ENCODE measurements at places on chromosomes 4 and X.
A peak's percentile ranks its signal among the peaks of the same experiment; 100 is the strongest.

GRCh38 chrX:96449896-96450295, 234.7 kb upstream of the DIAPH2 start:
- no peak for DNase-seq

DNA sequence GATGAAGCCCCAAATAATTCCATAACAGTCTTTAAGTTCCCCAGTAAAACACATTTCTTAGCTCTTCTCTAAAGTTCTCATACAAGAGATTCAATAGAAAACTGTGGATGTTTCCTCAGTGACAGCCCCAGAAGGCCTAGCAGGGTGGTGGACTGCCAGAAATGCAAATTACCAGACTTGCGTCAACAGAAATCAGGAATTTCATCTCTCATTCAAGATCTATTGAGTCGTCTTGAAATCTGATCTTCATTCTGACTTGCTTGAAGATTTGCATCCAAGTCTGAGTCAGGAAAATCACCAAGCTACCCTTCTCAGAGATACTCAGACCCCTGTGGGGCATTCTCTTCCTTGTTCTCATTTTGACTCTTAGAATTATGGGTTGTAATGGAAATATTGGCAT, 68.9 kb upstream of the NDP start:
- DNase-seq, result no peak

DNA sequence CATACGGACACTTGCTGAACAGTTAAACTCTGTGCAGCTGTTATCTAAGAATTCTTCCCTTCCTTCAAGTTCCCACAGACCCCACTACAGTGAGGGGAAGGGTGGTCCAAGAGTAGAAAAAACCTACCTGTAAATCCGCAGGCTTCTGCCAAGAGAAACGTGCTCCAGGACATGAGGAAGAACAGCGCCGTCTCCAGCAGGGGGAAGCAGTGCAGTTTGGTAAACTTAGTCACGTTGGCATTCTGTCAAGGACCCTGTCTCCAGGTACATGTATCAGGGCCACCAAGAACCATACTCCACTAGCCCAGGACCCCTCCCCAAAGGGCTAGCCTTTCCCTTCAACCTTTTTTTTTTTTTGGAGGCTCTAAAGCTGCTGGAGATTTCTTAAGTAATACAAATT, 79.9 kb downstream of the CHST7 start:
- DNase-seq, result no peak

DNA sequence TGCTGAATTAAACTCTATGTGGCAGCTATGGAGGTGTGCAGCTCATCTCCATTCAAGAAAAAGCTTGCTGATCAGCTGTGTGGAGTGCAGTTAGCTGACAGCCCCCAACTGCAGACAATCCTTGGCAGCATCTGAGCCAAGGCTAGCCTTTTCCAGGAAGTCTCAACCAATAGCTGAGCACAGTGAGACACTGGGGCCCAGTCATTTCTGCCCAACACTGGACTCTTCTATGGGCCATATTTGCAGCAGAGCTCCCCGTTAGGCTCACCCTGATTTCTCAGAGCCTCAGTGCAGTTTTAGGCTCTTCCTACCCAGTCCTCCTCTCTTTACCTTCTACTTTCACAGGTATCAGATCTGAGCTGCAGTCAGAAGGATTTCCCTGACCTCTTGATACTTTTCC, 12.9 kb downstream of the DDX53 start:
- no peak for DNase-seq

DNA sequence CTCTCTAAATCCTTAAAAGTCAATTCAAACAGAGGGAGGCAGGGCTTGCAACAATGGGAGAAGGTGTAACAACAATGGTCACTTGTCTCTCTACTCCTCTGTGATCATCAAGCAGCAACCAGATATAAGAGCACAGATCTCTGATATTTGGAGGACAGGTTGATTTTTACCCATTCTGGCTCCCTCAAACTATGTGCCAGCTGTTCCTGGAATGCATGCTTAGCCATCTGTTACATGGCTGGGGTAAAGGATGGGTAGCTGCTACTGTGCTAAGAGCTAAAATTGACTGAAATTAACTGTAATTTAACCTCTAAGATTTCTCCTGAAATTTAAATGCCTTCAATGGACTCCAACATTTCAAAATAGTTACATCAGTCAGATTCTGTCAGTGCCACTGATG, 1459.9 kb downstream of the PCDH7 start:
- no peak for DNase-seq

- DNase-seq, result no peak
These were observed 189.1 kb upstream of the RBPJ start for GRCh38 chr4:26131711-26132110.

- no peak for DNase-seq
These were observed 132.5 kb downstream of the GPC3 start for GRCh38 chrX:133852837-133853356.

DNA sequence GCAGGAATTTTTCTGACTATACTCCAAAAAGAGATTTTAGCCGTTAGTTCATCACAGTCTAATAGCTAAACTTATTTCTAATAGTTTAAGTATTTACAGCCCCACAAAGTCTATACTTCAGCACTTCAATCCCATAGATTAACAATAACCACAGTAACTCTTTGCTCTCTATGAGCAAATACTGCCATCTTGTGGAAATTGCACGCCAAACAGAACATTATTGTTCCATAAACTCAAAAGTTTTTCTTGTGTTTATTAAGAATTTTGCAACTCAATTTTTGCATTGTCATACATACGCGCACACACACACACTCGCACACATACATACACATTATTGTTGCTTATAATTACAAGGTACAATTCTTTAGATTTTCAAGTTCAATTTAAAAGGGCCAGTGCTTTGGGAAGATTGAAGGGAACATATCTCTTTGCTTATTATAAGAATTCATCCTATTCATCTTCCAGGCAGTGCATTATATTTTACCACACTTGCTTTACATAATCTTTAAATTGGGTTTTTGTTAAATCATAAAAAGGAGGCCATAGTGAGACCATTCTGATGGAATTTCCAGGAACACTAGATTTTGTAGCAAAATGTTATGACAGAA, 63.8 kb upstream of the ATOH1 start:
- peak; percentile 30 for DNase-seq

DNA sequence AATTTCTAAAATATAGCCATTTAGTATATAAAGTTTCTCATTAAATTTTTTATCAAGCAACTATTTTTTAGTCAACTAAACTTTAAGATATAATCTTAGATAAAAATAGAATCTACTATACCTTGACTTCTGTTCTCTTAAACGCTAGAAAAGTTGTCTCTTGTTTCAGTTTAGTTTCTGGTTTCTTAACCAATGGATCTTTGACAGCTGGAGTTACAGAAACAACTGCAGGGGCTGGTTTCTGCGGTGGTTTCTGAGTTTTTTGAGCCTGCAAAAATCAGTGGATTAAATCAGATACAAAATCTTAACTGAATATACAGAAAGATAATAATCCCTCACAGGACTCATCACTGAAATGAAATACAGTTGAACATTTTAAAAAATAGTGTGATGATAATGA, 21.9 kb downstream of the INTS12 start:
- DNase-seq, result no peak

- DNase-seq, result peak; percentile 21
These were observed 1.7 kb downstream of the CTBP1 start for GRCh38 chr4:1246901-1247863.

- no peak for DNase-seq
These were observed 174.9 kb downstream of the CHIC2 start for GRCh38 chr4:53889326-53890055.

DNA sequence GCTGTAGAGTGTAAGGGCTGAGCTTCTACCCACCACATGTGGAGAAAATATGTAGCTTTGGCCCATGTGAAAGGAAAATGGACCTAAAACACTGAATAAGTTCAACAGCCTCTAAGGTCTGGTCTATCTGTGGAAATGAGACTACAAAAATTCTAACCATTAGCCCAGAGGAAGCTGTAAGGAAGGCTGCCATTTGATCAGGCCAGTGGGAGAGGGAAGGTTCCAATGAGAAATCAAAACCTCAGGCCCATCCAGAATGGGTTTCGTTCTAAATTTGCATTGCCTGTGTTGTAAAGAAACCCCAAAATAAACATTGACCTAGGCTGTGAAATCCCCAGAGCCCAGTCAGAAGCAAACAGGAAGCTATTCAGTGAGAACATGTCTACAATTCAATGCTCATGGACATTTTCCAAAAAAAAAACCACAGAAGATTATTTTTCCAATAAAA, 320.4 kb upstream of the SLC7A11 start:
- DNase-seq, result no peak

GRCh38 chr4:126790633-126791032, 842.1 kb upstream of the INTU start:
- no peak for DNase-seq

- peak; percentile 61 for DNase-seq
These were observed 30.0 kb upstream of the HUWE1 start for GRCh38 chrX:53716328-53717088.

DNA sequence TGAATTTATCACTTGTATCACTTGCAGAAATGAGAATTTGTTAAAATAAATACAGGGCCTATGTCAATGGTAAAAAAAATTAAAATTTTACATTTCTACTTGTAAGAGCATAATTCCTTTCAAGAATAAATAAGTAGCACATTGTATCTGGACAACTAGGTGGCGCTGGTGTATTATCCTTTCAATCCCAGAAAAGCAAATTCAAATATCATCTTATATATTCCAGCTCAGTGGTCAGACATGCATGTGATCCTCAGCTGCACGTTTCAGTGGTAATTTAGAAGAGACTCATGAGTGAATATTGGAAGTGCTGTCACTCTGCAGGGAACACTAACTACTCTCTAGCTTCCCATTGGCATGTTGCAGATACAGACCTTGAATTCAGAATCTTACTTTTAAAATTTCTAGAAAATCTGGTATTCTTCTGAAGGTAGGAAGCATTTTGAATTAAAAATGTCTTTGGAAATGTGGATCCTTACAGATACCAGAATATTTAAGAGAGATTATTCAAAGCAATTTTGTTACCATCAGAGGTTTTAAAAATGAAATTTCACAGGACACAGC, 1414.7 kb upstream of the TENM3 start:
- DNase-seq, result no peak

DNA sequence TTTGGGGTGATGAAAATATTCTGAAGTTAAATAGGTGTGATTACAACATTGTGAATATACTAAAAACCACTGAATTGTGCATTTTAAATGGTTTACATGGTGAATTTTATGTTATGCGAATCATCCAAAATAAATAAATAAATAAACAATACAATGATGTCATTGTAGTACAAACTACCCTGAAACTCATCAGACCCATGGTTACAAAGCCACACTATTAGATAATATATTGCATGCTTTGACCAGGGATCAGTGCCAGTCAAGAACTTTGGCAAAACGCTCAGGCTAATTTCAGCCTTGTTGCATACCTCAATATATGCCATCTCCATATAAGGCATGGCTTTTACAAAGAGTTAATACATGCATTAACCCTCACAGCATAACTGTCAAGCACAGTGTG, 45.5 kb upstream of the XIAP start:
- no peak for DNase-seq

- no peak for DNase-seq
These were observed 19.7 kb downstream of the FBXW7 start for GRCh38 chr4:152516156-152516555.

DNA sequence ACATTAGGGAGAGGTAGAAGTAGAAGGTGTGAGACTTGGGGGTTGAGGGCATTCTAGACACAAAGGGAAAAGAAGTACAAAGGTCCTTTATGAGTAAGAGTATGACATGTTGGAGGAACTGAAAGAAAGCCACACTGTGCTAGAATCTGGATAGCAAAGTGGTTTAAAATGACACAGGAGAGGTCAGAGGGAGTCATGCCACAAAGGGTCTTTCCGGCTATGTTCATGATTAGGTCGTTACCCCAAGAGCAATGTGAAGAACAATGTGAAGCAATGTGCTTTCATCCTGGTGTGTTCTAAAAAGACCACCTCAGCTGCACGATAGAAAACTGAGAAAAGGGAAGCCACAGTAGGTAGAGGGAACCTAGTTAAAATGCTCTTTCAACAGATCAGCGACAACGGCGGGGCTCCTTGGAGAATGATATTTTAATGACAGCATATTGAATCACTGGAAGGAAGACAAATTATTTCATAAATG, 29.2 kb downstream of the SMIM14 start:
- DNase-seq, result no peak

DNA sequence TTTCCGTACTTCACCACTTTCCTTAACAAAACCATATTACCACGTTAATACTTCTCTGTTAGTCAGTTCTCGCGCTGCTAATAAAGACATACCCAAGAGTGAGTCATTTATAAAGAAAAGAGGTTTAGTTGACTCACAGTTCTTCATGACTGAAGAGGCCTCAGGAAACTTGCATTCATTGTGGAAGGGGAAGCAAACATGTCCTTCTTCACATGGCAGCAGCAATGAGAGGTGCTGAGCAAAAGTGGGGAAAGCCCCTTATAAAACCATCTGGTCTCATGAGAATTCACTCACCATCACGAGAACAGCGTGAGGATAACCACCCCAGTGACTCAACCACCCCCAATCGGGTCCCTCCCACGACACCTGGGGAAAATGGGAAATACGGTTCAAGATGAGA, 289.8 kb upstream of the CLNK start:
- no peak for DNase-seq

GRCh38 chrX:104347860-104348259, 93.1 kb upstream of the ESX1 start:
- DNase-seq, result no peak

DNA sequence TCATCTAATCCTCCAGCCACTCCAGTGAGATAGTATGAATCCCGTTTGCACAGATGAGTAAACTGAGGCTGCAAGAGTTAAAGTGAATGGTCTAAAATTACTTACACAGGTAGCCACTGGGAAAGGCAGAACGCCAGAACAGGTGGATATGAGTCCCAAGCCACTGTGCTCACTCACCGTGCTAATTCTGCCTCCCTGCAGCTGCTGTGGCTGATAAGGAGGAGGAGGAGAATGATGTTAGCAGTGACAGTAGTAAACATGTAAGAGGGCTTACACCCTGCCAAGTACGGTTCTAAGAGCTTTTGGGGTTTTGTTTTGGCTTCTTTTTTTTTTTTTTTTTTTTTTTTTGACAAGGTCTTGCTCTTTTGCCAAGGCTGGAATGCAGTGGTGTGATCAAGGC, 90.5 kb upstream of the PRPS2 start:
- no peak for DNase-seq
